ENCODE measurements at places on chromosomes 6 and 20. TPM values are rescaled to one million over a fixed set of nuclear protein-coding genes. Genes with fewer than 3 reads are reported as not detected.
A peak's percentile ranks its signal among the peaks of the same experiment; 100 is the strongest.

The PLAGL2 gene
- 11.0 TPM for total RNA-seq

The TCP11 gene
- total RNA-seq, result not detected

The SLA2 gene
- 0.12 TPM for total RNA-seq

The OLIG3 gene
- not detected for total RNA-seq

The GGTLC1 gene
- total RNA-seq, result not detected

The DEFB128 gene
- not detected for total RNA-seq

The SAMD10 gene
- total RNA-seq, result 5.7 TPM

The ARG1 gene
- not detected for total RNA-seq

The EPPIN gene
- total RNA-seq, result not detected

DNA sequence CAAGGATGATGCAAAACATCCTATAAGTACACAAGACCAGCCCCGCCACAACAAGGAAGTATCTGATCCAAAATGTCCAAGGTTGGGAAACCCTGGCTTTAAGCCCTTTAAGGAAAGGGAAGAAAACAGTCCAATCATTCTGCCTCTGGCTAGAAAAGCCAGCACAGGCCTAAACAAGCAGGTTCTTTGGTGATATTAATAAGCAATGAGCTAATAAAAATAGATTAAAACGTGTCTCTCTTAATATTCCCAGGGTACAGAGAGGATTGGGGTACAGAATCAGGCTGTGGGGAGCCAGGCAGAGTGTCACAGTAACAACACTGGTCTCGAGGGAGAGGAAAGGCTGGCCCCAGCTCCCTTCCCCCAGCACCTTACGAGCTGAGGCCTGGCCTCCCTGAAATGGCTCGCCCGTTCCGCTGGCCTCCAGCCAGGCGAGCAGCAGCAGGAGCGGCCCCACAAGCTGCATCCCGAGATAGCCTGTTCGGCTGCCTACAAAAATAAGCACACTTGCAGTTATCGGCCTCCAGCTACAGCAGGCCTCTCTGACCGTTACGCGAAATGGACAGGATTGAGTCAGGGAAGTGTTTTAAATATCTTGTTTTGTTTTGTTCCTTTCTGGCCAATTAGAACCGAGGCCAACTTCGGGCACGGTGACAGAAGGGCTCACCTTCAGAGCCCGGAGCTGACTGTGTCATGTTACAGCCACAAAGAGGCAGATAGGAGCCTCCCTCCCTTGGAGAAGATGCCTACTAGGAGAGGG is 4.0 kb upstream of the ZMYND8 start:
- ATAC-seq, result peak; percentile 79

DNA sequence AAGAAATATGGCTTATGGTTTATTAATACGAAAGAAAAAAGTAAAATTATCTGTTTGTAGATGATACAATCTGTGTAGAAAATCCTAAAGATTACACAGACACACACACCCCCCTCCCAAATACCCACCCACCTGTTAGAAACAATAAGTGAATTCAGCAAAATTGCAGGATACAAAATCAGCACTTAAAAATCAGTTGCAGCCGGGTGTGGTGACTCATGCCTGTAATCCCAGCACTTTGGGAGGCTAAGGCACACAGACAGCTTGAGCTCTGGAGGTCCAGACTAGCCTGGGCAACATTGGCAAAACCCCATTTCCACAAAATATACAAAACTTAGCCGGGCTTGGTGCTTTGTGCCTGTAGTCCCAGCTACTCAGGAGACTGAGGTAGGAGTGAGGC is 42.3 kb downstream of the NINL start:
- peak; percentile 23 for ATAC-seq

GRCh38 chr6:145372671-145373151 is 362.6 kb downstream of the EPM2A start:
- peak; percentile 42 for ATAC-seq

DNA sequence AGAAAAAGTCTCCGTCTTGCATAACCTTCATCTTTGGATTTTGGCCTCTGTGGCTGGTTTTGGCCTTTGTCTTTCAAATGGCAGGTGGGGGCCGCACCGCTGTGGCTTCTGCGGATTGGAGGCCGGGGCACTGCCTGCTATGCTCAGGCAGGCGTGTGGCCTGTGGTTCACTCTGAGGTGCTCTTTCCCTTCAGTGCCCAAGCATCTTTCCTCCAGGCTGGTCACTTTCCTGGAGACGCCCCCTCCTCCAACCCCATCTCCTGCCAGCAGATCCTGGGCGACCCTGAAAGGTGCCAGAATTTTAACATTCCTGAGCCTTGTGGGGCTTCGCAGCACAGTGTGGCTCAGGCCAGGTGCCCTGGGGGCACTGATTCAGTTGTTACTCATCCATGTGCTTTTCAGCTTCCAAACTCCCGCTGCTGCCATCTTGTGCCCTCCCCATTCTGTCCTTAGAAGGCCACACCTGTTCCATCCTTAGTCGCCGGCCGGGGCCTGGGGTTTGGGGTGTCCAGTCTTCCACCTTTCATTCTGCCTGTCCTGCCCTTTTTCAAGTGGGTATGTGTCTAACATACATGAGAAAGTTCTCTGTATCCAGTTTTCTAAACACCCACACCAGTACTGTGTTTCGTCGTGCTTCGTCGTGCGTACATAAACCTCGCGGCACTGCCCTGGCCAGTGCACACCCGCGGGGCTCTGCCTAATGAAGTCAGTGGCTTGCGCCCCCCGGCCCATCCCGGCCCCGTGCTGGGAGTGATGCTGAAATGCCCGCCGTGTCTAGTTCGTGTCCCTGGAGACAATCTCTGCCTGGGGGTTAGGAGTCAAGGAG is 12.1 kb downstream of the SS18L1 start:
- peak; percentile 33 for ATAC-seq

DNA sequence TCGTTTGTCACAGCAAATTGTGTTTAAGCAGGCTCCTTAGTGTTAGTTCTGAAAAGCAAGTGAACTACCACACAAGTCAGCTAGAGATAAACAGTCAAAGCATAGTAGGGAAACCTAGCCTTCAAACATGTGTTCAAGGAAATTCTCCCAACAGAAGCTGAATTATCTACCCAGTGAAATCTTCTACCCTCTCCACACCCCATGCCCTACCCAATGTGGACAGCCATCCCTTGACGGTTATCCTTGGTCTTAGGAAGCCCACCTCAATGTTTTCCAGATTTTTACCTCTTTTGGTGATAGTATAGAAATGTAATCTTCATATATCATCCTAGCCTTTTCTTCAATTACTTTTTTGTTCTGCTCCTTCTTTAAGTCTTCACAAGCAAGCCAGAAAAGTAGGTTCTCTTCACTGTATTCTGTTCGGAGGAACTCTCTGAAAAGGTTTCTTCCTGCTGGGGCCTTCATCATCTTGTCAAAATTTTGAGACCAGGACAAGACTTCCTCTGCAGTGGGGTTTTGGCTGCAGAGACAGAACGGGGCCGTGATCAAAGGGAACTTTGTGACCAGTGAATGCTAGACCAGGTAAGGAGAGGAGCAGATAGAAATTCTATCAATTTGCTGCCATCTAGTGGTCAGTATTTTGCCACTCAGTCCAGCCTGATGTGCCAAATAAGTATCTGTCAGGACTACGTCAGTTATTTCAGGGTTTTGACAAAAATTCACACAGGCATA is 21.6 kb upstream of the MTRF1L start:
- ATAC-seq, result peak; percentile 79

- ATAC-seq, result peak; percentile 76
These were observed 104.6 kb upstream of the EXOC2 start for GRCh38 chr6:797479-798077.

- no peak for ATAC-seq
These were observed 23.4 kb downstream of the DYNLT1 start for GRCh38 chr6:158620963-158621693.

GRCh38 chr6:149212206-149212605 is 105.3 kb upstream of the TAB2 start:
- ATAC-seq, result no peak

GRCh38 chr6:149316108-149316727 is 1.3 kb upstream of the TAB2 start:
- no peak for ATAC-seq

GRCh38 chr20:63497946-63498935 is 642 bp downstream of the EEF1A2 start:
- ATAC-seq, result peak; percentile 28

DNA sequence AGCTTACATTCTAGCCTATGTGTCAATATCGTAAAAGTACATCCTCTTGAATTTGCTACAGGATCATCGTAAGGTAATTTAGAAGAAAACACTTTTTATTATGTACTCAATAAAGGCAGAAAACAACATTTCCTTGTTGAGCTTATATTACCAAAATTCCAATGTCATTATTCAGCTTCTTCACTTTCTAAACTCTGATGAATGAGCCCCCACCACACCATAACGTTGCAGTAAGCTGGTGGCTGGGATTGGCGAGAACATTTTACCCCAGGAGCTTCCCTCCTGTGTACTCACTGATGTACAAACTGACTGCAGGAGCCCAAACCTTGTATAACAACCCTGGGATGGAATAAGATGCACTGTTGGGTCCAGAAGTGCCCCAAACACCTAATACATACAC is 238.1 kb upstream of the MARCKS start:
- ATAC-seq, result no peak

DNA sequence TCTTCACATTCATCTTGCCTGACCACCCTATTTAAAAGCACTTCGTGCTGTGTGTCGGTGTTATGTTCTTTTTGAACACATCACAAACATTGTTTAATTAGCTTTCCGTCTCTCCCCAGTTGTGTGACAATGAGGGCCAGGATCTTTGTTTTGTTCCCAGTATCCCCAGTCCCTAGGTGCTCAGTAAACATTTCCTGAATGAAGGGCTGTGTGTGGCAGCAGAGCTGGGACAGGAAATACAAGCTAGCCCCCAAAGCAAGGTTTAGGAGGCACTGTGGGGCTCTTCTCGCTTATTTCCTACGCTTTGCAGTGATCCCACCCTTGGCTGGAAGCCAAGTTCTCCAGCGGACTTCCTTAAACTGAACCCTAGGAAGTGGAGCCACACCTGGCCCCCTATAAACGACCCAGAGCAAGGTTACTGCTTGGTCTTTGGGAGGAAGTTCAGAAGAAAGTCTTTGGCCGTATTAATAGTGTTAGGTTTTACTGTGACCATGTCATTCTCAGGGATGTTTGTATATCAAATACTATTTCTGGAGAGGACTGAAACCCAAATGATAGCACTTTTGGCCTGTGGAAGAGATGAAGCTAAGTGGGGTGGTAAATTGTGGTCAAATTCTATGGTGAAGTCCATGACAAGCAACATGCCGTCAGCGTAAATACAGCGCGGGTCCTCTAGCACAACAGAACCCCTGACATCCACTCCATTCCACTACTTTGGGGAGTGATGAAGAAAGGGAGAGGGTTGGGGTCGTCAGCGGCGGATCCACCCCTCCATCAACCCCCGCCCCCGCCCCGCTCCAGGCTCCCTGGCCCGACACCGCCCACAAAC is 570 bp upstream of the FANCE start:
- no peak for ATAC-seq

DNA sequence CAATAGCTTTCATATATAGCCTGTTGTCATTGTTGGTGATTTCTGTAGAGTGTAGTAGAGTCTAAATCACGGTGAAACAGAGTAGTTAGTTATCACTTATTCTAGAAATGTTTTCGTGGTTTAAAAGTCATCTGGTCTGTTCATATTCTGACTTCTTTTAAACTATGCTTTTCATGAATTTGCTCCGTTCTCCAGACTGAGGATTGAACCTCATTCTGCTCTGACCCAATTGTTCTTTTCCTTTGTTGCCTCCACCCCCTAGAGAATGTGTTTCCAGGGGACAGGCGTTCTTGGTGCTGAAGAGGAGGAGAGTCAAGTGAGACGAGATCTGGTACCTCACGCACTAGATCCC is 748 bp upstream of the ZNF292 start:
- ATAC-seq, result no peak

DNA sequence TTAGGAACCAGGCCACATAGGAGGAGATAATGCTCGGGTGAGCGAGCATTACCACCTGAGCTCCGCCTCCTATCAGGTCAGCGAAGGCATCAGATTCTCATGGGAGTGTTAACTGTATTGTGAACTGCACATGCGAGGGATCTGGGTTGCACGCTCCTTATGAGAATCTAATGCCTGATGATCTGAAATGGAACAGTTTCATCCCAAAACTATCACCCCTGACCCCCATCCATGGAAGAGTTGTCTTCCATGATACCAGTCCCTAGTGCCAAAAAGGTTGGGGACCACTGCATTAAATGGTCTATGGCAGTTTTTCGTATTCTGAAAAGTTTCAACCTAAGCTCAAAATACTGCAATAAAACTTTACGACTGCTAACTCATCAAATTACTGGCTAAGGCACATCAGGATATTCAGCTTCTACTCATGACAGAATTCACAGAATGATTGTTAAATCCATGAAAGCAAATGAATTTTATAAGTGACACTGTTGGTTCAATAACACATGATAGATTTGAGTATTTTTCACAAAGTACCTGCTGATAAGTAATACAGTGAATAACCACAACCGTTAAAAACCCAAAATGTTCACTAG is 25.9 kb downstream of the RNF217 start:
- no peak for ATAC-seq

DNA sequence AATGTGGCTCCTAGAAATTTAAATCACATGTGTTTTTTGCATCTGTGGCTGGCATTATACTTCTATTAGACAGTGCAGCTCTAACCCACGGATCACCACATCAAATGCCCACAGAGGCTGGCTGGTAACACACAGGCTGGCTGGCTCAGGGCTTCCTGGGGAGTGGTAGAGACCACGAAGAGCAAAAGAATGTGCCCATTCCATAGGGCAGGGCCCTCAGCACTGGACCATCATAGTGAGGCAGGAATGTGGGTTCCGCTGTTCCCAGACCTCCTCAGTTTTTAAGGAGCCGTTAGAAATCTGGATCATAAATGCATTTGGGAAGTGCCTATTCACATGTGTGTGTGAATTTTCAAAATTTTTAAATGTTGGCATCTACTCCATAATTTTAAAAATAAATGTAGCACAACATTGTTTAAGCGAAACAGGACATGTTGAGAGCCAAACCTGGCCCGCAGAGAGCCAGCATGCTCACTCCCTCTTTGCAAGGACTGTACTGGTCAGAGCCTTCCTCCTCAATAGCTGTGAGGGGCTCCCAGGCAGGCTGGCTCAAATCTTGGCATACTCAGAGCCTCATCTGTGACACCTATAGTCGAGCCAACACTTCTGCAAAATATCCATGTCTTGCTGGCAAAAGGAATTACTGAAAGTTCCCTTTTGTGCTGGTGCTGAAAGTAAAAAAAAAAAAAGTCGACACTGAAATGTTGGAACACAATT is 190.5 kb downstream of the FNDC1 start:
- ATAC-seq, result no peak

- ATAC-seq, result no peak
These were observed 973.8 kb upstream of the SLC35B3 start for GRCh38 chr6:9409126-9409525.

Measured in esophagus mucosa (tissue), 1 donor.